ENCODE measurements at places on chromosomes 16 and 17. TPM values are rescaled to one million over a fixed set of nuclear protein-coding genes. Genes with fewer than 3 reads are reported as not detected.

- peak; percentile 27 for DNase-seq
These were observed 5.7 kb downstream of the GRN start for GRCh38 chr17:44350733-44351226.

GRCh38 chr16:85445064-85445778 lies 167.9 kb upstream of the GSE1 start:
- DNase-seq, result no peak

The MYH11 gene
- polyA plus RNA-seq, result 1.9 TPM

The TPPP3 gene
- polyA plus RNA-seq, result not detected

GRCh38 chr17:39695089-39695474 lies 4.8 kb upstream of the ERBB2 start:
- DNase-seq, result no peak

The ENO3 gene
- 19.7 TPM for polyA plus RNA-seq

- no peak for DNase-seq
These were observed 7.1 kb downstream of the KRT13 start for GRCh38 chr17:41498276-41498675.

The CLEC19A gene
- polyA plus RNA-seq, result not detected

GRCh38 chr17:62627219-62627903 lies at the start of gene MRC2:
MRC2 (plus strand) TSS chr17:62627670; CDS start chr17:62627803, 133 bp downstream.
- no peak for DNase-seq
